Stimulated activated CD4-positive, alpha-beta T cell treated with anti-CD3 and anti-CD28 coated beads, Interleukin-1b, Interleukin-23, amount 100 ng/mL, for 1 hour (primary cell): ENCODE measurements at places on chromosomes 4 and X.

- DNase-seq: no peak
Measured at GRCh38 chrX:16212436-16212835, 45.2 kb downstream of the MAGEB17 start.

DNA sequence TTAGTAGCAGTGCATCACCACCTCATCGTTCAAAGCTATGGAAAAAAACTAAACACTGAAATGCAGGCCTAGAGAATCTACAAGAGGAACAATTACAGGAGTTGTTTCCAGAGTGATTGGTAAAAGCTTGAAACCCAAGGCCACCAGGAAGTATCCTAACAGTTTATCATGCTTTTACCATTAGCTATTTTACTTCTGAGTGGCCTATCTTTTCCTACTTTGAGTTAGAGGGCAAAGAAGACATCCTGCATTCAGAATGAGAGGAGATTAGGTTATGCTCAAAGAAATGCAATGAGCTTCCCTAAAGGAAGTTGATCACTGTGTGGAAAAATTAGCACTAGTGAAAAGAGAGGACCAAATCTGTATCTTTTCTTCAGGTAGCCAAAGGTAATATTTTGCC lies 69.8 kb upstream of the PRSS48 start:
- no peak for DNase-seq

- DNase-seq: no peak
Measured at GRCh38 chr4:84985952-84986351, 19.5 kb upstream of the WDFY3 start.

DNA sequence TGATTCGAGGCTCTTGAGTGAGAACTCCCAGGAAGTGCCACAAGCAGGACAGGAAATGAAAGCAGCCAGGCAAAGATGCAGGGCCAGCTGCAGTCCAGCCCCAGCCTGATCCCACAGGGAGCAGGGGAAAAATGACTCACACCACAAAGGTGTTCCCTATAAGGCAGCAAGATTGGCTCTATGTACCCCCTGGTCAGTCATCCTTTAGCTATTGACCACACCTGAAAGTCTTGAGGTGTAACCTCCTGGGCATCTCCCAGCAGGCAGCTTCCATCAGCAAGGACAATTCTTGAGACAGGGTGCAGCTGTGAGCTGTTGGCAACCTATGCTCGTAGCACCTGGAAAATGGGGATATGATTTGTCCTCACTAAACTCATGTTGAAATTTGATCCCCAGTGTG lies 27.9 kb upstream of the EXOC1L start:
- no peak for DNase-seq

- no peak for DNase-seq
Measured at GRCh38 chr4:77332696-77333270, 175.8 kb downstream of the CCNG2 start.

GRCh38 chr4:142352712-142353111 lies 493.4 kb downstream of the INPP4B start:
- no peak for DNase-seq

DNA sequence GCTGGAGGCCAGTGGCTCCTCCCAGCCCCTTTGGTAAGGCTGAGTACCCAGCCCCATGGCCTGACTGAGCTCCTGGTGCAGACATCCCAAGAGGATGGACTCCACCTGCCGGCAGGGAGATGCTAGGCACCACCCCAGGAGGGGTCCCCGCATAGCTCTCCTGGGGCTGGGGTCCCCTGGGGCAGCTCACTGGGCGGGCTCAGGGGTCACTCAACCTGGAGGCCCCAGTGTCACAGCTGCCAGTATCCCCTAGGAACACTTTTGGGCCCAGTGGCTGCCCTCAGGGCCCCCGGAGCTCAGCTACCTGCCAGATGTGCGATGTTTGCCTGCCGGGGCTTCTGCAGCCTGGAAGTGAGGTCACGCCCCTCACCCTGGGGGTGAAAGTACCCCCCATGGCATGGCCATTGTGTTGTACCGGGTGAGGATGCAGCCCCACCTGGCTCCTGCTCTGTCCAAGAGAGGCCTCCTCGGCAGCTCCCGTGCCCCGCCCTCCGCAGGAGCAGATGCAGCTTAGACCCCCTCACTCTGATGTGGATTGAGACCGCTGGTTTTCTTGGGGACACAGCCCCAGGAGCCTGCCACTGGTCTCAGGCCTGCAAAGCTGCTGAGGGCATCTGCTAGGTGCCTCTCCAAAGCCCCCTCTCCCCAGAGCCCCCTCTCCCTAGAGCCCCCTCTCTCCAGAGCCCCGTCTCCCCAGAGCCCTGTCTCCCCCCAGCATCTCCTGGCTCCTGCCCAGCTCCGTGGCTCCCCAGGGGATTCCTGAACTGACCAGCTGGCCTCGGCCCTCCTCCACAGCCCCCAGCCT lies 6.7 kb upstream of the HGFAC start:
- no peak for DNase-seq

GRCh38 chrX:51922561-51922960 lies 29.1 kb downstream of the MAGED1 start:
- no peak for DNase-seq

DNA sequence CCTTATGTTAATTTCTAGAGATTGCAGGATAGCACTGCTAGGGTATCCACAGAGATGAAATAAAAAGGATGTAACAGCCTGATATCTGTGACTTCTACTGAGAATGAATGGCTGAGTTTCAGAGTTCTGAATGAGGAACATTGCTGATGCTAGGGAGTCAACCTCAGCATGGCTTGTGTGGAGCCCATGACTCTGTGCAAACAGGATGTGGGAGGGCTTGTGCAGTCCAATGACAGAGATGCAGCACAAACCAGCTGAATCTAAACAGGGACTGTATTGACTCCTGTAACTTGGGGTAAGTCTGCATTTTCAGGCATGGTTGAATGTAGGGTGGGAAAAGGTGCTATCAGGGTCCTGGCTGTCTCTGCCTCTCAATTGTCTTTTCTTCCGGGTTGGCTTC lies 5.3 kb upstream of the RASL11B start:
- DNase-seq: no peak

- DNase-seq: no peak
Measured at GRCh38 chrX:40573763-40574162, 7.0 kb upstream of the ATP6AP2 start.

- no peak for DNase-seq
Measured at GRCh38 chrX:85611926-85612325, 232.5 kb upstream of the POF1B start.
